ENCODE measurements at places on chromosomes 5 and 9.
A peak's percentile ranks its signal among the peaks of the same experiment; 100 is the strongest.

GRCh38 chr9:136926154-136926704 lies 18.3 kb downstream of the FBXW5 start:
- no peak for DNase-seq

DNA sequence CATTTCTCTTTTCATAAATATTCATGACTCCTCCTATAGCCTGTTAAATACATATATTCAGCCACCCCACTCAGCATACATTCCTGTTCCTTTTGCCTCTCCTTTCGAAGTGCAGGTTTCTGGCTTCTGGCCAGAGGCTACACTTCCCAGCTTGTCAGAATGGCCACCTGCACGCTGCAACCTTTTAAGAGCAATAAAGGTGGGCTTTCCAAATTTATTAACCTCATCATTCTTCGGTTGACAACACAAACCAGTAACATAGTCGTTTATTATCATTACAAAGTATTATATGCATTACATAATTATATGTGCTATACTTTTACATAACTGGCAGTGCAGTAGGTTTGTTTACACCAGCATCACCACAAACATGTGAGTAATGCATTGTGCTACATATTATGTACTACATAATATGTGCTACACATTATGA lies 16.5 kb upstream of the TMEM171 start:
- DNase-seq = no peak

- DNase-seq = no peak
Measured at GRCh38 chr9:89394412-89394811, 76.1 kb downstream of the SECISBP2 start.

- no peak for DNase-seq
Measured at GRCh38 chr5:71925608-71926091, 181.6 kb upstream of the MAP1B start.

DNA sequence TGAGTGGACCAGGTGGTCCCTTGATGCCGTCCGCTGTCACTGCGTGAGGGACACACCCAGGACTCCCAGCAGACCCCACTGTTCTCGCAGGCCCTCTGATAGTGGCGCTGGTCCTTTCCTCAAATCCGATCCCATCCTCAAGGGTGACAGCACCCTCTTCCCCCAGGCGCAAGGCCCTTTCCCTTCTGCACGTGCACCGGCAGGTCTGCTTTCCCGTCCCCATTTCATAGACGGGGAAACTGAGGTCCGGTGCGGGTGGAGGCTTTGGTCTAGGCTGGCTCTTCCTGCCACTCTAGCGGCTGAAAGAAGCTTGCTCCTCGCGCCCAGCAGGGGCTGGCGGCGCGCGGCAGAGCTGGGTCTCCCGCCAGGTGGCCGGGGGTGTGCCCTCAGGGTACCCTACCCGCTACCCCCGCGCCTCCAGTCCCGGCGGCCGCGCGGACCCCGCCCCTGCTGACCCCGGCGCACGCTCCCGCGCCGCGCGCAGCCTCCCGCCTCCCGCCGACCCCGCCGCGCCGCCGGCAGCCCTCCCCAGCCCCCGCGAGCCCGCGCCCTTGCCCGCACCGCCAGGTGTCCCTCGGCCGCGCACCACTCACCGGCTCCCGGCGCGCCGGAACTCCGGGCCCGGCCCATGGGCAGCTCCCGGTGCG lies 453 bp downstream of the RASGEF1C start:
- DNase-seq = peak; percentile 4

GRCh38 chr5:26390608-26391007 lies 647.8 kb downstream of the CDH9 start:
- no peak for DNase-seq

GRCh38 chr5:65021527-65022226 lies 252.9 kb downstream of the CWC27 start:
- DNase-seq = no peak

DNA sequence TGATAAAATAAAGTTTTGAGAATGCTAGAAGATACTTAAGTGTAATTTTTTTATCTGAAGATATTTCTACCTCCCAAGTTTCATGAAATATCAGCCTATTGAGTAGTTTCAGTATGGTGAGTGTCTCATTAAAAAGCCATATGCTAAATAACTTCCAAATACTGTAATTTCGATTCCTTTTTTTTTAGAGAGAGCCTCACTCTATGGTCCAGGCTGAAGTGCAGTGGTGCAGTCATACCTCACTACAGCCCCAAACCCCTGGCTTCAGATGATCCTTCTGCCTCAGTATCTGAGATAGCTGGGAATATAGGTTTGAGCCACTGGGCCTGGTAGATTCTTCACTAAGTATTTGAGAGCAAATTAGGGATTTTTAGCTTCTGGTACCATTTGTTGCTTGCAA lies 24.5 kb downstream of the CDC42SE2 start:
- DNase-seq = no peak

- DNase-seq = no peak
Measured at GRCh38 chr9:76109953-76110352, 219.5 kb downstream of the PCSK5 start.
